ENCODE measurements at places on chromosomes 13 and 19.

- no peak for DNase-seq
Measured at GRCh38 chr13:62482351-62482750, 1066.7 kb upstream of the PCDH20 start.

- peak; percentile 85 for DNase-seq
Measured at GRCh38 chr19:41226053-41226873, 7.2 kb downstream of the AXL start.

GRCh38 chr13:62525652-62526051, 1110.0 kb upstream of the PCDH20 start:
- DNase-seq, result no peak

- no peak for DNase-seq
Measured at GRCh38 chr19:18768997-18769891, 21.9 kb downstream of the COMP start.

Measured in eye (tissue), 1 donor.